Left renal cortex interstitium (tissue), 4 donors: ENCODE measurements at places on chromosomes 2 and 18. TPM values are rescaled to one million over a fixed set of nuclear protein-coding genes. Genes with fewer than 3 reads are reported as not detected.

DCTN1 gene
- 161 TPM for polyA plus RNA-seq

GRP gene
- polyA plus RNA-seq, result 0.55 TPM

UGT1A5 gene
- polyA plus RNA-seq, result not detected

TUBB8B gene
- polyA plus RNA-seq, result 0.76 TPM

IL18RAP gene
- polyA plus RNA-seq, result 0.11 TPM

KHK gene
- 45.4 TPM for polyA plus RNA-seq

GAL3ST2 gene
- 0.21 TPM for polyA plus RNA-seq

SNTG2 gene
- 2.9 TPM for polyA plus RNA-seq

GNLY gene
- polyA plus RNA-seq, result 0.74 TPM

DTNA gene
- 18.7 TPM for polyA plus RNA-seq

MAP3K19 gene
- 0.47 TPM for polyA plus RNA-seq

FIGN gene
- polyA plus RNA-seq, result 8.1 TPM

RAMP1 gene
- 2.3 TPM for polyA plus RNA-seq

CHCHD5 gene
- 23.0 TPM for polyA plus RNA-seq

SLC23A3 gene
- polyA plus RNA-seq, result 10.8 TPM

SLC9A4 gene
- polyA plus RNA-seq, result 6.8 TPM

HMSD gene
- 1.2 TPM for polyA plus RNA-seq

NAT8 gene
- 25.2 TPM for polyA plus RNA-seq

ASAP2 gene
- 59.1 TPM for polyA plus RNA-seq

PSMA8 gene
- polyA plus RNA-seq, result not detected
